ENCODE measurements at places on chromosomes 4 and X.

GRCh38 chrX:146241902-146242301 is 424.3 kb downstream of the SLITRK2 start:
- no peak for DNase-seq

GRCh38 chrX:41723826-41724225 is at the start of gene GPR82:
TSS of gene GPR82 (plus strand) at chrX:41724181. CDS start at chrX:41727027, 2,846 bp downstream.
- DNase-seq = no peak

DNA sequence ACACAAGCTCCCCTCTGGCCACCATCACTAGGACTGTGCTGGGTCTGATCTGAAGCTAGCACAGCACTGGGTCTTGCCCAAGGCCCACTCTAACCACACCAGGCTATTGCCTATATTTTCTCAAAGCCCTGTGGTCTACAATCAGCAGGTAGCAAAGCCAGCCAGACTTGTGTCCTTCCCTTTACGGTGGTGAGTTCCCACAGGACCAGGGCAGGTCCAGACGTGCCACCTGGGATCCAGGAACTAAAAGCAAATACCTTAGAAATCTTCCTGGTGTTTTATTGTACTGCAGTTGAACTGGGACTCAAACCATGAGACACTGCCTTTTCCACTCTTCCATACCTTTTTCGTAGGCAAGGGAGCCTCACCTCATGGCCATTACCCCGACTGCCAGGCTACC is 9.0 kb upstream of the MAGEC2 start:
- no peak for DNase-seq

DNA sequence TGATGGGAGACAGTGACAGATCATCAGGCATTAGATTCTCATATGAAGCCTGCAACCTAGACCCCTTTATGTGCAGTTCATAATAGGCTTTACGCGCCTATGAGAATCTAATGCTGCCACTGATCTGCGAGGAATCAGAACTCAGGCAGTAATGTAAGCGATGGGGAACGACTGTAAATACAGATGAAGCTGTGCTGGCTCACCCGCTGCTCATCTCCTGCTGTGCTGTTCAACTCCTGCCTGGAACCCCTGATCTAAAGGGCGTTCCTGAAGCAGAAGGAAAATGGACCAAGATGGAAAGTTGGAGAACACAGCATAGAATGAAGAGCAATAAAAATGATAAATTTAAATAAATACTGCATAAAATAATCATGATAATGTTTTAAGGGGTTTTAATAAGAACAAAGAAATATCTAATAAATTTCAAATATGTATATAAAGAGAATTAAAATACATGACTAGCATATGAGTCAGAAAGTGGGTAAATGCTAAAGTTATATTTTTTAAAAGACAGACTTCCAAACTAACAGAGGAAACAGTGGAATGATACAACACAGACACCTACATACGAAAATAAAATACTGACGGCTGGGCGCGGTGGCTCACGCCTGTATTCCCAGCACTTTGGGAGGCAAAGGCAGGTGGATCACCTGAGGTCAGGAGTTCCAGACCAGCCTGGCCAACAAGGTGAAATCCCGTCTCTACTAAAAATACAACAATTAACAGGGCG is 59.2 kb downstream of the RBM47 start:
- DNase-seq = no peak
